ENCODE measurements at places on chromosomes 2 and 18.

DNA sequence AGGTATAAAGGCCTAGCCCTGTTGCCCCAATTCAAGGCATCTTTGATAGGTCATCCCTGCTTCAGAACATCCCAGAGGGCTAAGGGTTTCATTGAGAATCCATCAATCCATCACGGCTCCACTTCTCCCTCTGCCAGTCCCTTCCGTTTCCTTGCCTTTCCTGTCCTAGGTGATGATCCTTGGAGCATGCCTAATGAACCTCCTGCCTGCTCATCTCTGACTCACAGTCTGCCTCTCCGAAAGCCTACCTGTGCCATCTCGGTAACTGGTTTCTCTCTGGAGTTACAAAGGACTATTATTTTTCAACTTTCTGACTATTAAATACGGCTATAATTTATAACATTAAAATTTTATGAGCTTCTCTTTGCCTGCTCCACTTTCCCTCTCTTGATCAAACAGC, 36.7 kb upstream of the OSBPL6 start:
- DNase-seq: no peak

GRCh38 chr2:219484343-219485200, 14.1 kb upstream of the GMPPA start:
- DNase-seq: no peak

GRCh38 chr2:110819711-110820110, 87.3 kb downstream of the ACOXL start:
- DNase-seq: no peak

DNA sequence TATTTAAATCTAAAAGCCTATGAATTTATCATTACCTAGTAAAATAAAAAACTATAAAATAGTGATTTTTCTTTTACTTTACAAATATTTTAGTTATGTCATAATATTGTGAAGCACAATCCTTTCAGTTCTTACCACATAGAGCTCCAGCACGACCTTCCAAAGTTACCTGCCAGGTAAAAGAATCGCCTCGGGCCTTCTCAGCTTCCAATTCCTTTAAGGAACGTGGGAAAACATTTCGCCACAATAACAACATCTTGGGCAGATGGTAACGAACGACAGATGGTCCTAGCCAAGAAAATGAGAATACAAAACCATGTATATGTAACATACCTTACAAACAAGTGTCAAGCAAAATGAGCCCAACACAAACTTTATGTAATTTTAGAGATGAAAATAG, 23.7 kb downstream of the HEATR5B start:
- DNase-seq: no peak

DNA sequence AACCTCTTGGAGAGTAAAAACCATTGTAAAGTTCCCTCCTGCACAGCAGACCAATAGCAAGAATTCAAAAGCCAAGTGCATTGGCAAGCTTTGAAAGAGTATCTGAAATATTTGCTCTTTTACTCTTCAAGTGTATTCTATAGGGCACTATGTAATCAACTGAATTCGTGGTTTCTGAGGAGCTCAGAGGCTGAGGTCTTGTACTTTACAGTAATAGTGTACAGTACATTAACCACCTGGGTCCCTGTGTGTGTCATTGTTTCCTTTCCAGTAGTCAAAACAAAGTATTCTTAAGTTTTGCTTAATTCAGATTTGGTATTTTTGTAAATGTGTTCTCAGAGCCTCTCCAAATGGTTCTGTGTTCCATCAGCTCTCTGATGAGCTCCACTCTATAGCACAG, 769.7 kb downstream of the LRRTM4 start:
- no peak for DNase-seq

DNA sequence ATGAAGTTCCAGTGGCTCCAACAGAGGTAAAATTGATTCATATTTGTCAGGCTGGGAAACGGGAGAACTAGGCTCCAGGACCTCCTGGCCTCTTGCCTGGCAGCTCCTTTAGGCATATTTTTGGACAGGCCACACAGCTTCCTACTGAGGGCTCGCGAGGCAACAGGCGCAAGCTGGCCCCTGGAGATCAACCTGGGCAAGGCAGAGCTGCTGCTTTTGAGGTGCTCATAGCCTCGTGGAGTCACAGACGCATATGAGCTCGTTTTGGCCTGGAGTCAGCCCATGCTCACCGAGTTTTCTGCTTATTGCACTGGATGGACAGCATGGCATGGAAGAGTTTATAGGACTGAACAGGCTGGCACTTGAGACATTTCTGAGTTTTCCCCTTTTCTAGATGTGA, 97.7 kb downstream of the CAPN13 start:
- DNase-seq: no peak

Measured in amygdala (tissue), 56 donors.